T-helper 17 cell (primary cell): ENCODE measurements at places on chromosomes 6 and 20.
A peak's percentile ranks its signal among the peaks of the same experiment; 100 is the strongest.

GRCh38 chr20:53434662-53435061 is 159.0 kb downstream of the ZNF217 start:
- no peak for DNase-seq

GRCh38 chr6:170226647-170227046 is 64.2 kb downstream of the DLL1 start:
- no peak for DNase-seq

GRCh38 chr6:169799474-169799926 is 48.1 kb downstream of the ERMARD start:
- DNase-seq, result no peak

- peak; percentile 31 for DNase-seq
Observed at GRCh38 chr20:51800060-51800871, 2.1 kb downstream of the SALL4 start.

DNA sequence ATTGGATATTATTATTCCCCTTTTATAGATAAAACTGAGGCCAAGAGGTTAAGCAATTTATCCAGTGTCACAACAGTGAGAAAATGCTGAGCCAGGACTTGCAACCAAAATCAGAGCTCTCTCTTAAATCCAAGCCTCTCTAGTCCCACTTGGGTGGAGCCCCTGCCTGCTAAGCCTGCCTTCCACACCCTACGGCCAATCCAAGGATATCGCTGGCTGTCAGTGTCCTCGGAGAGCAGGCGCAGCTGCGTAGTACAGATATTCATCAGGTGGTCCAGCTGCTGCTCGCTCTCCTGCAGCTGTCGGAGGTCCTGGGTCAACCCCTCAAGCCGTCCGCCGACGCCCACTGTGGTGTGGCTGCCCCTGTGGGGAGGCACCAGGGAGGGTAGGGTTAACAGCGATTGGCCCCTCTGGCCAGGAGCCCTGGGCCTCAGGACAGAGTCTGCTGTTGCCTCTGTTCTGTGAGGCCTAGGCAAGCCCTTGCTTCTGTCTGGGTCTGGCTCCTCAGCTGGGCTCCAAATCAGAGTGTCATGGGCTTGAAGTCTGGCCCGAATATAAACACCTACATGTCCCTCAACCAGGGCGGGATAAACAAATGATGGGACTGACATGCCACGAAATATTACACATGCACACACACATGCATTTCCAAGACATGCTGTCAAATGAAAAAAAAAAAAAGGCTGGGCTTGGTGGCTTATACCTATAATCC is 3.9 kb upstream of the NECAB3 start:
- no peak for DNase-seq

- DNase-seq, result no peak
Observed at GRCh38 chr20:41228858-41229257, 88.7 kb downstream of the ZHX3 start.

DNA sequence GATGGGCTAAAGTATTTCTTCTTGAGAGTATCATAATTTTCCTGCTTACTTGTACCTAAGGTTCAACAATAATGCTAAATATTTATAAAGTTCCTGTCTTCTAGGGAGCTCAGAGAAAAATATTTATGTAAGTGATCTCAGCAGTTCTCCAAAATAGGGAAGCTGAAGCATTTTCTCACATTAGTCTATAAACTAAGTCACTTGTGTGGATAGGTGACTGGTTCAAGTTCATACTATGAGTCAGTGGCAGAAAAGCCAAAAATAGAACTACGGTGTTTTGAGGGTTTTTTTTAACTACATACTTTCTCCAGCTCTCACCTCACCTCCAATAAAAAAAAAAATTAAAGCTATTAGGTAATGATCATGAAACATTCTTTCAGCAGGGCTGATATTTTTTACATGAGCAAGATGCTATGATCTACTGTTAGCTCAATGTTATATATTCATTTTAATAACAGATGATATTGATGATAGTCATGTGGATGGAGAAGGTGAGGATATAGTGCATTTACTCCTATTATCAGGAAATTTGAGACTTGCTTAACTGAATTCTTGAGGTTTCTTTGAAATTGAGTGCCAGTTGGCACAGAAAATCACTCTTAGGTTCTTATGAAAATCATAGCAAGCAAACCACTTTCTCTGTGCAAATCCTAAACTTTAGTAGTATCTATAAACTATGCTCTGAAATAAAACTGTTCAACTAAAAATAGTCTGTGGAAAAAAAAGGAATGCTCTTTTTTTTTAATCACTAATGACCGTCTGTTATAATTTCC is 4.1 kb upstream of the MOXD1 start:
- no peak for DNase-seq

DNA sequence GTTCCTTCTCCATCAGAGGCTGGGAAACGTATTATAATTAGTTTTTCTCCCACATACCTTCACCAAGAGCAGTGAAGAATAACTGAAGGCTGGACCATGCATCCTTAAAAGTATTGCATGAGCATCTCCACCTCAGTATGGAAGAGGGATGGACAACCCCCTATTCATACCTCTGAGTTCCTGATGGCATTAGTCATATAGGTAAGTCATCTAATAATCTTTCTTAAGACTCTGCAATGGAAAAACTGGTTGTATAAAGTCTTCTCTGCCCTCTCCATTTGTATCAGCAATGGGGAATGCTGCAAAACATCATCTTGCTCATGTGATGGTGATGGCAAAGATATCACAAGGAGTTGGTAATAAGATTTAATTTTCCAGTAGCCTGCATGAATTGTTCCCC is 24.5 kb downstream of the PGM3 start:
- no peak for DNase-seq

GRCh38 chr6:22631091-22631490 is 61.7 kb downstream of the HDGFL1 start:
- DNase-seq, result no peak

GRCh38 chr20:37295001-37295400 is 5.5 kb downstream of the MANBAL start:
- no peak for DNase-seq

DNA sequence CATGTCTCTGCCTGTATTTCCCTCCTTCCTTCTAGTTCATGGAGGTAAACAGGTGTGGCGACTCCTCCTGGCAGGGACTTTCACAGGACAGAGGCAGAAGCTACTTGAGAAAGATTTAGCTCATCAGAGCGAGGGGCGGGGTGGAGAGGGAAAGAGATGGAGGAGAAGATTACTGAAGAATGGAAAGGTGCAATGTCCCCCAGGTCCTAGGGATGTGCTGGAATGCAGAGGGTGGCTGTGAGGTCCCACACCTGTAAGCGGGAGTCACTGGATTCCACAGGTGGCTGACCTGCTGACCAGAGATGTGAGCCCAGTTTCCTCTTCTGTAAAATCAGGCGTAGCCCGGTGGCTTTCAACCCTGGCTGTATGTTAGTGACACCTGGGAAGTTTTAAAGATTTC is 199.2 kb upstream of the SULF2 start:
- no peak for DNase-seq

DNA sequence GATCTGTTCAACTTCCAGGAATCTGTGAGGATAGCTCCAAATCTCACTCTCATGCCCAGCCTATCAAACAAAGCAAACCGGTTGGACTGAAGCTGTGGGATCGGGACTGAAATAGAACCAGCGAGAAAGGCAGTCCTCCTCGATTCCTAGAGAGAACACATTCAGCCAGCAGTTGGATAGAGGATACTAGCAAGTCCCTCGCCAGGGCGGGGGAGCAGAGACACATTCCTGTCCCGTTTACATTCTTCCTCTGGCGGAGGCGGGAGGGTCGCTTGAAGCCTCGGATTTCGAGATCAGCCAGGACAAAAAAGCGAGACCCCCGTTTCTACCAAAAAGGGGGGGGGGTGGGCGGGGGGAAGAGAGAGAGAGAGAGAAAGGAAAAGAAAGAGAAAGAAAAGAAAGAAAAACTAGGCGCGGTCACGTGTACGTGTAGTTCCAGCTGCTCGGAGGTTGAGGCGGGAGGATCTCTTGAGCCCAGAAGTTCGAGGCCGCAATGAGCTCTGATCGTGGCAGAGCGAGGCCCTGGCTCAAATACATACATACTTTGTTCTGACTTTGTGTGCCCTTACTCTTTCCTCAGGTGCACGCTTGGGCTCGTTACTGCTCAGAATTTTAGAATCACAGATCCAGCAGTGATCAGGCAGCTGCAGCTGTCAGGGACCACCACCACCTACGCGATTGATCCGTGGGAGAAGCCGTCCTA is 19.5 kb downstream of the ZNF311 start:
- DNase-seq, result no peak

- DNase-seq, result no peak
Observed at GRCh38 chr6:6891949-6892461, 215.8 kb upstream of the RREB1 start.

DNA sequence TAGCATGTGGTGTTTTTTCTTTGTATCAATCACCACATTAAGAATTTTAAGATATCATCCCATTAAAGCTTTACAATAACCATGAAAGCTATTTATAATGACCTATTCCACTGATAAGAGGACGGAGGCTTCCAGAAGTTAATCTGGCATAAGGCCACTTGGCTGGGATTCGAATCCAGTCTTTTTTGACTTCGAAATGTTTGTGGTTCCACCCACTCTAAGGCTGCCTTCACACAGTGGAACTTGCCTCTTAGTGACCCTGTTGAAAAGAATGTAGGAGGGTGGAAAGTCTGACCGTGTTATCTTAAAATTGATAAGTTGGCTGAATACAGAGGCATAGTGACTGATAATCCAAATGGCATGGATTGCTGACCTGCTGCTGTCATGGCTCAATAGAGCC is 959.7 kb downstream of the KIF16B start:
- DNase-seq, result no peak

- no peak for DNase-seq
Observed at GRCh38 chr20:24806705-24807676, 142.1 kb upstream of the CST7 start.

DNA sequence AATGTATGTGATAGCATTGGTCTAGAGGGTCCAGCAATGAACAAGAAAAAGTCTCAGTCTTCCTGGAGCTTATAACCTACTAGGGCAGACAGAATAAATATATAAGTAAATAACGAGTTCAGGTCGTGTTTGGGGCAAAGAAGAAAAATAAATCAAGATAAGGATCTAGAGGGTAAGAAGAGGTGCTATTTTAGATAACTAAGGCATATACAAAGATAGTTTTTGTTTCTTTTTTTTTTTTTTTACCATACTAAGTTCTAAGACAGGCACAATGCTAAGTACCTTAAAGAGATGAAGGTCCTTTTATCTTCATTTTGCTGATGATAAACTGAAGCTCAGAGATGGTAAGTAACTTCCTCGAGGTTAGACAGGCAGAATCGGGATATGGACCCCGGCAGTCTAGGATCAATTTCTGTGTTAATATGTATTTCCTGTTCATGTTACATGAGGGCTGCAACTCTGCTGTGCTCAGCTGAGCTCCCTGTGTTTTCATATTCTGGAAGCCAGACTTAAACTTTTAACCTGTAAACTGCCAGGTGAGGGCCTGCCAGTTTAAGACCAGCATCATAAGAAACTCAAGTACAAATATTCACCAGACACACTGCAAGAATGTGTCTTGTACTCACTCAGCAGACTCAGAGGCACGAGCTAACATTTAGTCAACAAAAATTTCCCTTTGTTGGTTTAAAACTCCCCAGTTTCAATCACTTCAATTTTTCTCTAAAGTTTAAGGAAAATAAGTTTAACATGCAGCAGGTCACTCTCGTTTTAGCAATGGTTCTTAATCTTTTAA is 23.3 kb downstream of the SESN1 start:
- DNase-seq, result no peak

- DNase-seq, result no peak
Observed at GRCh38 chr6:50848989-50849795, 30.5 kb downstream of the TFAP2B start.

DNA sequence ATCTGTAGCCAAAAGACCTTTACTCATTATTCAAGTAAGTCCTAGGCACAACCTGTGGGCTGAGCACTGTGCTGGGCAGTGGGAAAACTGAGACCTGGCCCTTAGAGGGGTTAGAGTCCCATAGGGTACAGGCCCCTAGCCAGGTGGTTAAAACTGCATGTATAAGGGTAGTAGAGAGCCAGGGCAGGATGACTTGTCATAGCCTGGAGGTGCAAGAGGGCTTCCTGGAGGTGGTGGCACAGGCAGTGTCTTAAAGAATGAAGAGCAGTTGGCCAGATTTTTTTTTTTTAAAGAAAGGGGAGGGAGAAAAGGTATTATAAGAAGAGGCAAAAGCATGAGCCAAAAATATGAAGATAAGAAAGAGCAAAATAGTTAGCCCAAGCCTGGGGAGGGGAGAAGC is 176.6 kb upstream of the KCNK16 start:
- DNase-seq, result no peak

- peak; percentile 63 for DNase-seq
Observed at GRCh38 chr6:169654598-169655391, 47.0 kb downstream of the WDR27 start.

DNA sequence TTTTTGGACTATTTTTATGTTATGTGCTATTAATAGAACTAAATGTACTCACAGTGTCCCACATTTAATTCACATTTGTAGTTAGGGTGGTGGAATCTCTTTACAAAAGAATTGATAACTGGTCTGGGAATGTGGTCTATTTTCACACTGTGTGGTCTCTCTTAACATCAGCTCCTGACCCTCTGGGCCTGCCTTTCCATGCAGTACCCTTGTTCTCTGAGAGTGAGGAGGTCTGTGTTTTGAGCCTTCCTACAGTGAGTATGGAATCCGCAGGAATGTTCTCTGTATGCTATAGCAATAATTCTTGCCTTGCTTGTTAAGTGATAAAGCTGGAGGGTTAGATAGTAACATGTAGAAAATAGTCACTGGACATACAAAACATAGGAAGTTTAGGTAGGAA is 717.3 kb upstream of the POU3F2 start:
- DNase-seq, result no peak

DNA sequence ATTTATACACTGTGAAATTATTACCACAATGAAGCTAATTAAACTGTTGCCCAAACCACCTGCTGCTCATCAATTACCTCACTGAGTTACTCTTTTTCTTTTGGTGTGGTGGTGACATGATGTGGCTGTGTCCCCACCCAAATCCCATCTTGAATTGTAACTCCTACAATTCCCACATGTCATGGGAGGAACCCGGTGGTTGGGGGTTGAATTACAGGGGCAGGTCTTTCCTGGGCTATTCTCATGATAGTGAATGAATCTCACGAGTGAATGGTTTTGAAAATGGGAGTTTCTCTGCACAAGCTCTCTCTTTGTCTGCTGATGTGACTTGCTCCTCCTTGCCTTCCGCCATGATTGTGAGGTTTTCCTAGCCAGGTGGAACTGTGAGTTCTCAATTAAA is 145.0 kb downstream of the LRRC1 start:
- no peak for DNase-seq

DNA sequence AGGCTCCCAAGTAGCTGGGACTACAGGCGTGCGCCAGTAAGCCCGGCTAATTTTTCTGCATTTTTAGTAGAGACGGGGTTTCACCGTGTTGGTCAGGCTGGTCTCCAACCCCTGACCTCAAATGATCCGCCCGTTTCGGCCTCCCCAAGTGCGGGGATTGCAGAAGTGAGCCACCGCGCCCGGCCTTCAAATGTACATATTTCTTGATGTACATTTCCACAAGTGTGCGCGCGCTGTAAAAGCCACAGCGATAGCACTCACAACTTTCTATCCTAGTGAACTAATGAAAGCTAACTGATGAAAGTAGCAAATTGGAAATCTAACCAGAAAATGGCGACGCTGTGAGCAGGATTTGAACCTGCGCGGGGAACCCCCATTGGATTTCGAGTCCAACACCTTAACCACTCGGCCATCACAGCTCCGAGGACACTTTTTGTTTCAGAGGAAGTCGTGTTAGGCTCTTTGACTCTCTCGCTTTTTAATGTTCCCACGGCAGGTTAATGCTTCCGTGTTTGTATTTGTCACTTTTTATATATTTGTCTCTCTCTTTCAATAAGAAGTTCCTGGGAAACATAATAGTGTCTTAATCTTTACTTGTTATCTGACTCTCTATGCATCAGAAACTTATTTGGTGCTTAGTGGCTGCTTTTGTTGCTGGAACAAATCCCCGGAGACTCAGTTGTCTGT is 199.4 kb upstream of the ZNF184 start:
- DNase-seq, result no peak

- no peak for DNase-seq
Observed at GRCh38 chr20:44585057-44585963, 2.9 kb downstream of the PKIG start.
